HFF-Myc (cell line): ENCODE measurements at places on chromosomes 1 and 21.
A peak's percentile ranks its signal among the peaks of the same experiment; 100 is the strongest.

DNA sequence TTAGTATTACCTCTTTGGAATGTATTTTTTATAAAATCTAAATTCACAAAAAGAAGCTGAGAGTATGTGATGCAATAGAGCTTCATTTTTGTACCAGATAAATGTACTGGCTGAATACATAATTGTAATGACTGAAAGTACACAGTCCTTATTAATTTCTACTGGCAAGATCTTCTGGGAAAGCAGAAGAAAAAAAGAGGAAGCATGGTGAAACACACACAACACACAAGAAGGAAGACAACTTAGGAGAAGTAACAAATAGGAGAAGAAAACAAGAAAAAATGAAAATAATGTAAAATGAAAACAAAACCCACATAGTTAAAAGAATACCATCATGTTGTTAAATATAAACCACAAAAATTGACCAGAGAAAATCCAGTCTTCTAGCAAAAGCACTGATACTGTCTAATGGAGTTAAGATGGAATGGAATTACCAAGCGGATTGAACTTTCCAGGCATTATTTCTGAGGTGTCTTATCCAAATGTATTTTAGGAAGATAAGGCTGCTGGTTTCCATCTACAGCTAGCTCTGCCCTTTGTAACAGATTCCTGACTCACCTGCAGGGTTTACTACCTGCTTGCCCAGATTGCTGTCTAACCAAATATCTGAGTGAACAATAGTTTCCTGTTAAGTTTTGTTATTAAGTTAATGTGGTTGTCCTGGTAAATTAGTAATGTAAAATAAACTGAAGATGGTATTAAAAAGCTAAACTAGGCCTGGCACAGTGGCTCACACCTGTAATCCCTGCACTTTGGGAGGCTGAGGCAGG lies 4.5 kb upstream of the COP1 start:
- no peak for DNase-seq

GRCh38 chr1:98256700-98257099 lies 335.9 kb upstream of the DPYD start:
- DNase-seq: no peak

DNA sequence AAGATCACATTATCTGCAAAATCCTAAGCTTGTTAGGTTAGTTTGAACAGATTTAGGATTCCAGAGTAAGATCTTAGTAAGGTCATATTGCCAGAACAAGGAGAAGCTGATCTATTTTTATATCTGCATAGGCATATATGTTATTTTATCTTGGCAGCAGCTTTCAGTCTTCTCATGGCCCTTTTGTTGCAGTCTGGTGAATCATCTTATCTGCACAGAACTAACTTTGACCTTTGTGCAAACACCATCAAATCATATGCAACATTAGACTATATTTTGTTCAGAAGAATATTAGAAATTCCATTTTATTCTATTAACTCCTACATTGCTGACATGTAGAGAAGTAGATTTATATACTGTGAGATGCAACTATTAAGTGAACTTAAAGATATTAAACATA lies 107.3 kb downstream of the CLEC20A start:
- no peak for DNase-seq

- DNase-seq: peak; percentile 41
Observed at GRCh38 chr1:202861420-202862132, 27.4 kb downstream of the RABIF start.

DNA sequence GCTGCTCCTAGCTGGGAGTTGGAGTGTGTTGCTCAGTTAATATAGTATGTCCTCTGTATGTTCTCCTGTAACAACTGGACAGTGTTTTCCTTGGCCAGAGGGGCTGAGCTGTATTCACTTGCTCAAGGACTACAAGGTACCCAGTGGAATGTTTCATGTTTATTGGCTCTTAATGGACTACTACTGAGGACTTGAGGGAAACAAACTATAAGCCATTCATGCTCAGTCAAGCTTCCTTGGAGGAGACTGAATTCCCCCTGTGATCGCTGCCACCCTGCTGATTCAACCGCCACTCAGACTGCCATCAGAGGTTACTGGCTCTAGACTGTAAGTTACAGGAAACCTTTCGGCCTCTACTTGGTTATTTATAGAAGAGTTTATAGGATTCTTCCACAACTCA lies 166.6 kb downstream of the ZC3H11B start:
- DNase-seq: no peak

GRCh38 chr1:66335859-66336640 lies 197.9 kb upstream of the SGIP1 start:
- DNase-seq: no peak

DNA sequence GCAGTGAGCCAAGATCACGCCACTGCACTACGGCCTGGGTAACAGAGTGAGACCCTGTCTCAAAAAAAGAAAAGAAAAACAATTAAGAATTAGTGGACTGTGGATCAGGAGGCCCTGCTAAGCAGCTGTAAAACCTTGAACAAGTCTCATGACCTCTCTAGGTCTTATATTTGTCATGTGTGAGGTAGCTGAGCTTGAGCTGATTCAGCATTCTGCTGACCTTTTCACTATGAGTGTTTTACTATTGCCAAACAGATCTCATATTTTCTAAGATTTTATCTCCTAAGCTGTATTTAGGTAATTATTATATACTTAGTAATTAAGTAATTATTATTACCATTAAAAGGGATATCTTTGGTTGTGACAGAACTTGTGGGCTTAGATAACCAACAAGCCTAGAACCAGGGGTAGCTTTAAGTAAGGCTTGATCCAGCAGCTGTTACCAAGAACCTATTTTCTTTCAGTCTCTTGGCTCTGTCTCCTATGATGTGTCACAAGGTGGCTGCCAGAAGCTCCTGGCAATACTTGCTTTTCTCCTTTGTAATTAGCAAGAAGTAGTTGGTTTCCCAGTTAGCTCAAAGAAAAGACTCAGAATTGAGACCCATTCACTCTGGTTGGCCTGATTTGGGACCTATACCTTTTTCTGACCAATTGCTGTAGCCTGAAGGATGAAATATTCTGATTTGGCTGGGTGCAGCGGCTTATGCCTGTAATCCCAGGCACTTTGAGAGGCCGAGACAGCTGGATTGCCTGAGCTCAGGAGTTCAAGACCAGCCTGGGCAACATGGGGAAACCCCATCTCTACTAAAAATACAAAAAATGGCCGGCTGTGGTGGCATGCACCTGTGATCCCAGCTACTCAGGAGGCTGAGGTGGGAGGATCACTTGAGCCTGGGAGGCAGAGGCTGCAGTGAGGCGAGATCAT lies 8.5 kb upstream of the ZC3H12A start:
- no peak for DNase-seq

DNA sequence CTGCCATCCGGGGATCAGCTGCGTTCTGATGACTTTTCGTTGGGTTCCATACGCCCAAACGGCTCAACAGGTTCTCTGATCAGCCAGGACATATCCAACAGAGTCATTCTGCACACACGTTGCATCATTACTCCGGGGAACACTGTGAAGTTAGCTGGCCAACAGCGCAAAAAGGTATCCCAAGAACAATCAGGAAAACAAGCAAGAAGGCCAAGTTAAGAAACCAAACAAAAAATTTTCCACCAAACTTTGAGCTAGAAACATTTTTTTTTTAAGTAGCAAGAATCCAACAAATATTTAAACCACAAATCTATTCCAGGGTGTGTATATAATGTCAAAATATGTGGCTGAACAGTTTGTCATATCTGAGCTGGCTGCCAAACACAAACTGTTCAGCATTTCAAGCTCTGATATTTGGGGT lies 29.2 kb downstream of the NID1 start:
- DNase-seq: no peak

GRCh38 chr1:32992489-32993323 lies 28.1 kb upstream of the RNF19B start:
- peak; percentile 69 for DNase-seq

GRCh38 chr1:109890115-109890953 lies 20.3 kb upstream of the CSF1 start:
- no peak for DNase-seq

- no peak for DNase-seq
Observed at GRCh38 chr1:168341483-168341975, 60.9 kb downstream of the TBX19 start.

DNA sequence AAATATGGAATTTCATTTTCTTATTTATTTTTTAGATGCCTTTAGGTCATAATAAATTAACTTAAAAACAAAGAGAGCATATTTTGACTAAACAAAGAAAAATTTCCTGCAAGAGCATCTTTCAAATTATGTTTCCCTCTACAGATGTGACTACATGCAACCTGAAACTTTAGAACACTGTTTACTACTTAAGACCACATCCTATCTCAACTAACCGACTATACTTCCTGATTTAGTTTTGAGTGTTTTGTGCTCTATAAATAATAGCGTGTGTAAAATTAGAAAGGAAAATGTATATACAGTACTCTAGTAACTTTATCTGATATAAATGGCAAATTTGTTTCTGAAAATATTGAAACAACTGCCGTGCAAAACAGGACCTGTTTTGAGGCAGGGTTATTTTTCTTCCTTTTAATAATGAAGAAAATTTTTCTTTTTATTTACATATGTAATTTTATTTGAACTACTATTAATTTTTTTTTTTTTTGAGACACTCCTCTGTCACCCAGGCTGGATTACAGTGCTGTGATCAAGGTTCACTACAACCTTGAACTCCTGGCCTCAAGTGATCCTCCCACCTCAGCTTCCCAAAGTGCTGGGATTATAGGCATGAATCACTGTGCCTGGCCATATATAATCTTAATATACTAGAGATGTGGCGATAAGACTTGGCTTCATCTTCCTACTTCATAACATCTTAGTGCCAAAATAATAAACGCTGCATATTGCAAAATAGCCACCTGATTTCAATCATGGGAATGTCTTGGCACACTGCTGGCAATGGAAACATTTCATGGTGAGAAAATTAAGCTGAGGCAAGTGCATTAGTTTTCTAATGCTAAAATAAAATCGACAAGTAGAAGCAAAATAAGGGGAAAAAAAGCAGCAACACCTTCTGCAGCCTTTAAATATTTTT lies 12.3 kb downstream of the ZRANB2 start:
- DNase-seq: no peak

DNA sequence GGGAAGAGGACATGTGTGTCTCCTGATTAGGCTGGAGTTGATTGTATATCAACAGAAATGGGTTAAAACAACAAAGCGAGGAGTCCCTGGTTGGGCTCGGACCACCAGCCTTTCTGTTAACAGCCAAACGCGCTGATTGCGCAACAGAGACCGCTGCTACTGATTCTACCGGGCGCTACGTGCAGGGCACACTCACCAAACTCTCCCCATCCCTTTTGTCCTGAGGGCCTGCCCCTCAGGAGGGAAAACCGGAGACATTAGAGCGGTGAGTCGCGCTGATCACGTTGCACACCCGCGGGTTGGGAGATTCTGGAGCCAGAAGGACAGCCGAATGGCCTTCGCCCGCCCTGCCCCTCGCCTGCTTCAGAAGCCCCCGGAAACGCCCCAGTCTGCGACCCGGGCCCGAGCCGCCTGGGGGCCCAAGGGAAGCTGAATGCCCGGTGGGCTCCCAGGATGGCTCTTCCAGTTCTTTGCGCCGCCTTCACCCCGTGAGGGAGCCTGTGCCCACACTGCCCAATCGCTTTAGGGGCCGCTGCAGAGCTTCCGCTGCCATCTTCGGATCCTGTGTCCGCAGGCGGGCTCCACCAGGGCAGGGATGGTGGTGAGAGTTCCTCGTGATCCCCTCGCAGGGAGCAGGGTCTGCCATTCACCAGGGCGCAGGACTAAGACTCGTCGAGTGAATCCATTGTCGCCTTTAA lies 165.4 kb upstream of the NBPF11 start:
- DNase-seq: no peak

- DNase-seq: no peak
Observed at GRCh38 chr1:97077221-97077620, 355.6 kb downstream of the PTBP2 start.

DNA sequence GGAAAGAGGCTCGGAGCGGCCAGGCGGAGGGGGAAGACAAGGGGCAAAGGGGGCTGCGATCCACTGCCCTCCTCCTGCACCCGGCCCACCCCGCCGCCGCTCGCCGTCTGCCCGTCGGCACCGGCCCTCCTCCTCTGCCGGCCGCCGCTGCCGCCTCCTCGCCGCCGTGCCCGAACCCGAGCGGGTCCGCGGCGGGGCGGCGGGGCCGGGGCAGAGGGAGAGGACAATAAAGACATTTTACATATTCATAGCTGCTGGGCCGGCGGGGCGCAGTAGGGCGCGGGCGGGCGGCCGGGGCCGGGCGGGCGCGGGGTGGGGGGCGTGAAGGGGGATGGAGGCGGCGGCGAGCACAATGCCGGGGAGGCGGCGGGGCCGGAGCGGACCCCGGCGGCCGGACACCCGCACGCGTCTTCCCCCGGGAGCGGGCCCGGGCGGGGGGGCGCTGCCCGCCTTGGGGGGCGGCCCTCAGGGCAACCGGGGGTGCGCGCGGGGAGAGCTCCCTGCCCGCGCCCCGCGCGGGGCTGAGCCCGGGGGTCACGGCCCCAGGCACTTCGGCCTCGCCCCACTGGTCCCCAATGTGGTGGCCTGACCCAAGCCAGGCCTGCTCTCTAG lies 546 bp downstream of the POU2F1 start:
- DNase-seq: no peak

- DNase-seq: no peak
Observed at GRCh38 chr1:2311184-2312032, 79.9 kb downstream of the MORN1 start.

GRCh38 chr1:154557939-154558719 lies at the start of gene UBE2Q1:
UBE2Q1 (minus strand) TSS chr1:154558662; CDS start chr1:154558553, 109 bp downstream.
- no peak for DNase-seq

DNA sequence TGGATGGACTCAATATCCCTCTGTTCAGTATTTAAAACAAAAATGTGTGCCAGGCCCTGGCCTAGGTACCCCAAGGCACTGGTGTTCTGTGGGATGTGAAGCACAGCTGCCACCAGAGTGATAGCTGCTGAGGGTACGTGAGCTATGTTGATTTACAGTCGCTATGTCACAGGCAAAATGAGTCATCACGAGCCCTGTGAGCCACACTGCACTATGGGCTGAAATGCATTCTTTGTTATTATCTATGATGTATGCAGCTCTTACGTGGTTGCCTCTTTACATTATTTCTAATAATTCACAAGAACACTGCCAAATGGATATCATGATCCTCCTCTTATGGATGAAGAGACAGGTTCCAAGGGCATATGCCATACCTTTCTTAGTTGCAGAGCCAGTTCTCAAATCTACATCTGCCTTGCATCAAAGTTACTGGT lies 2.1 kb downstream of the TEX38 start:
- no peak for DNase-seq

DNA sequence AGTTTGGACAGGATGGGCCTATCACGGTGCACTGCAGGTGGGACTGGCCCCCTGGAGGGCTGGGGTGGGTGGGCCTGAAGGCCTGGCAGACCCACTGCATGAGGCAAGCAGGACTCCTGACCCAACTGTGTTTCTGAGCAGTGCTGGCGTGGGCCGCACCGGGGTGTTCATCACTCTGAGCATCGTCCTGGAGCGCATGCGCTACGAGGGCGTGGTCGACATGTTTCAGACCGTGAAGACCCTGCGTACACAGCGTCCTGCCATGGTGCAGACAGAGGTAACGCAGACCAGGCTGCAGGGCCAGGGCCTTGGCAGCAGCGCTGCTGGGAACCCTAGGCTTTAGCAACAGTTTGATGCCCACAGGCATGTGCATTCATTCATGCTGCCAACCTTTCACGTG lies 29.0 kb upstream of the KDM4A start:
- no peak for DNase-seq

- peak; percentile 9 for DNase-seq
Observed at GRCh38 chr1:212401838-212402582, 12.7 kb downstream of the PACC1 start.

- no peak for DNase-seq
Observed at GRCh38 chr1:50796272-50796671, 163.8 kb downstream of the FAF1 start.

- no peak for DNase-seq
Observed at GRCh38 chr1:182029002-182029378, 32.5 kb downstream of the ZNF648 start.
